Endodermal cell (in vitro differentiated cells): ENCODE measurements at places on chromosomes 2 and 18.

DNA sequence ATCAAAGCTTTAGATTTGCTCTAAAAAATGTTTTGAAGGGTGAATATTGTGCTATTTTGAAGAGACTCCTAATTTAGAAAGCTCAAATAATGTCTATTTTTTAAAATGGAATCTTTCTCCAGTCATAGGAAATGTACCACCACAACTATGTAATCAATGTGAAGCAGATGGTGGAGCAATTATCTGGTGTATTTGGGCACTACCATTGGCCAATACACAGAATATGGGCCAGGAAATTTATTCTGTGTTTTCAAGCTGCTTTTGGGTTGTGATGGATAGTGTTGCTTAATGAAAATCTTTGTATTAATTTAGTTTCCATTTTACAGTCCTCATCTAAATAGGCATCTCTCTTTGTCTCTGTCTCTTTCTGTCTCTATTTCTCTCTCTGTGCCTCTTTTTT, 17.1 kb upstream of the VWC2L start:
- H3K27ac ChIP-seq = no peak overlapping the region
- H3K27me3 ChIP-seq = no peaks in the 10 kb centered on the region
- H3K4me1 ChIP-seq = no peaks in the 10 kb centered on the region
- DNase-seq = no peak
- H3K4me3 ChIP-seq = no peak overlapping the region
- H3K36me3 ChIP-seq = no peaks in the 10 kb centered on the region

DNA sequence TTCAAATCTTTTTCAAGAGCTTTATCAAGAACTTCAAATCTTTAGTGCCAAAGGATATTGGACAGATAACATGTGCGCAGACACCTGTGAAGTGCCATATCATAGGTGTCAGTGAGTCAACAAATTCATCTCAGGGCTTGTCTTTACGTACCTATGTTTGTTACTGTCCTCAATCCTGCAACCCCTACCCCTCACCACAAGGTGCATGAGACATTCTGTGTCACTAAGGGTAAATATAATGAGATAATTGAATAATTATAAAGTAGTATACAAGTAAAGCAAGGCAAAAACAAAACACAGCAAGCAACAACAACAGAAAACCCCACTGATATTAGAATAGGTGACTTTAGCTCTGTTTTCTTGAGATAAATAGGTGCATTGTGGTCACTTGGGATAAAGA, 1495.8 kb upstream of the TMEFF2 start:
- H3K36me3 ChIP-seq = no peaks in the 10 kb centered on the region
- DNase-seq = no peak
- H3K27ac ChIP-seq = no peak overlapping the region
- H3K4me3 ChIP-seq = no peak overlapping the region
- no peaks in the 10 kb centered on the region for H3K4me1 ChIP-seq

DNA sequence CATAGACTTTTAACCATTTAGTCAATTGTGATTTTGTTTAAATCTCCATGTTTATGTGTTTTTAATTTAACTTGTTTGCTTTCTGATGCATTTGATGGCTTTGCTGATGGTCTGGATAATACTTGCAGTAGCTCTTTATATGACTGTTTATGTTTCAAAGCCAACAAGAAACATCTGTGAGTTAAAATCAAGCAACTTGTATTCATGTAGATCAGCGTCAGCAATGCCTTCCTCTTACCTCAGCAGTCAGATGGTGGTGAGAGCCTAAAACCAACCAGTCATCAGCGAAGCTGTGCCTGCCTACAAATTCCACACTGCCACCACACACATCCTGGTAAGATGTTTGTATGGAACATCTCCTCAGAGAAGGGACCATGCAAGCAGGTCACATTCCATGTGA, 231.9 kb downstream of the PTGR3 start:
- no peak overlapping the region for H3K4me3 ChIP-seq
- H3K4me1 ChIP-seq = no peaks in the 10 kb centered on the region
- DNase-seq = no peak
- no peaks in the 10 kb centered on the region for H3K27me3 ChIP-seq
- H3K36me3 ChIP-seq = no peaks in the 10 kb centered on the region
- H3K27ac ChIP-seq = no peak overlapping the region

DNA sequence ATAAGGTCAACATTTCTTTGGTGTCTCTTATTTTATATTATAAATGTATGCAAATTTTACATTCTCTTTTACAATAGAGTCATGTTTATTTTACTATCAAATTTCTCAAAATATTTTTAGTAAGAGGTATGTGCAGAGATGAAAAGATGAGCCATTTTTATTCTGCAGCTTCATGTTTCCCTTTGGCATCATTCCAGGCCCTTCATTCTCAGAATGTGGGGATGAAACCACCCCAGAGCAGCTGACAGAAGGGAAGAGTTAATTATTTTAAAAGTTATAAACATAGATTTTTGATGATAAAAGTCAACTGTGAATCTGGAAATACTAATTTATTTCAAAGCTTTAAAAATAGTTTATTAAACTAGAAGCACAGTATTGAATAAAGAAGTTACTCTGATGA, 12.8 kb upstream of the FSHR start:
- no peak overlapping the region for H3K27ac ChIP-seq
- no peak for DNase-seq
- no peaks in the 10 kb centered on the region for H3K36me3 ChIP-seq
- no peak overlapping the region for H3K4me3 ChIP-seq

DNA sequence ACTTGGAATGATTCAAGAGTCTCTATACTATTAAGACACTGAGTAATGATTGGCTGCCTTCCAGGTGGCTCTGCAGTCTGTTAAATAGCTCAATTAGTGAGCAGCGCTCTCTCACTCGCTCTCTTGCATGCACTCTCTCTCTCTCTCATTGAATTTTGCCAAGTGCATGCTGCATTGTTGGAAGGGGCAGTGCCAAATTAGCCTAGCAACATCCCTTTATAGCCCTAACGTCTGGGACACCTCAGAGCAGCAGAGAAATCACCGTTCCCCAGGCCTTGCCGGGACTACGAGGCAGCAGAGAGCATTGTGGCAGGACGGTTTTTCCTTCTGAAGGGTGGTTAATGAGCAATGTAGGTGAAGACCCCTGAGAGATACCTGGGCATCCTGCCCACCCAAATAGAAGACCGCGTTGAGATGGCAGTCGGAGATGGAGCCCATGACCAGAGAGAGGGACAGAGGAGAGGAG, 447.6 kb upstream of the POU3F3 start:
- H3K27me3 ChIP-seq = no peaks in the 10 kb centered on the region
- H3K27ac ChIP-seq = no peak overlapping the region
- no peaks in the 10 kb centered on the region for H3K36me3 ChIP-seq
- peaks cover 4% of the 10 kb centered on the region for H3K4me1 ChIP-seq
